T-helper 9 cell (primary cell): ENCODE measurements at places on chromosomes 12 and 14.
A peak's percentile ranks its signal among the peaks of the same experiment; 100 is the strongest.

DNA sequence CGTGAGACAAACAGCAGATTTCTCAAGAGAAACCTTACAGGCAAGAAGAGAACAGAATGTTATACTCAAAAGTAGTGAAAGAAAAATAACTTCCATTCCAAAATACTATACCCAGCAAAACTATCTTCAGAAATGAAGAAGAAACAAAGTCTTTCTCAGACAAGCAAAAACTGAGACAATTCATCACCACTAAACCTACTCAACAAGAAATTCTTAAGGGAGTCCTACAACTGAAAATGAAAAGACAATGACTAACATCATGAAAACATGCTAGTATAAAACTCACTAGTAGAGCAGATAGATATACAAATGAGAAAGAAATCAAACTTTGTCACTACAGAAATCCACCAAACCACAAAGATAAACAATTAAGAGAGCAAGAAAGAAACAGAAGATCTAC is 106.5 kb downstream of the CEP83 start:
- DNase-seq, result no peak

DNA sequence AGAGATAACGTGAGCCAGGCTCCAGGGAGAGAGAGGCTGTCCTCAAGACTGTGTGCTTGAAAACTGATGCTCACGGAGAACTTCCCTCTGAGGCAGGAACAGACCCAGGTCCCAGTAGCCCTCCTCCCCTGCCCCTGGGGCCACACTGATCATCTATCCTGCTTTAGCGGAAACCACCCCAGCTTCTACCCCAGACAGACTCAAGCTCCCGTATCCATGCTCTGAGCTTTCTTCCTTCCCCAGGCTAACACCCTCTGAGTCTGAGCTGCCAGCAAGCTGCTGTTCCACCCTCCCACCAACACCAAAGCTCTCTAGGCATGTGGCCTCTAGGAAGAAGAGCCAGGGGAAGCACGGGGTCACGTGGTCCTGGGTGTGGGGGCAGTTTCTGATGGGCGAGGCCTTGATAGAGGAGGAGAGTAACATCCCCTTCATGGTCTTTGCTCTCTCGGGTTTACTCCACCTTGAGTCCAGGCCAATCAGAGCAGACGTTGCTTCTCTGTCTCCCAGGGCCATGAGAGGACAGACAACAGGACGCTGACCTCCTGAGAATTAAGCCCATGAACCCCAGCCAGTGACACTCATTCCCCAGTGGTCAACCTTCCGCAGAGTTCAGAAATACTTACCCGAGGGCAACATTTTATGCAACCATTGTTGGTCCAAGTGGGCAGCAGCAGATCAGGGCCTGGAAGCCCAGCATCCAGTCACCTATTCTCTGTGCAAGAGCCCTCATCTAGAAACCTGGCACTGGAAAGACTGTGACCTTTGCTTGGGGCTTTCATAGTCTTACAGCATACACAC is 1.4 kb downstream of the PCK2 start:
- DNase-seq, result no peak

DNA sequence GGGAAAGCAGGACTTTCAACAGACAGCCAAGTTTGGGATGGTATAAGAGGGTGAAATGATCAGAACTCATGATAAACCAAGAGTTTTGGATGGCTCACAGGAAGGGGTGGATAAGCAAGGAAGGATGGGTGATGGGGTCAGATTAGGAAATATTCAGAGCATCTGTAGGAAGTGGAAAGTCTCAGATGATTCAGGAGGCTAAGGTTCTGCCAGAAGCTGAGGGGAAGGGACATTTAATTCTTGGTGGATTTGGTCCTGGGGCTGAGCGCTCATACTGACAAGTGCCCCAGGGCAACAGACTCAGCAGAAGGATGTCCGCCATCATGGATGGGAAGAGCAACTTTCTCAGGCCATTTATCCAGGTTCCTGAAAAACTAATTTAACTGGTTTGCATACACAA is 28.4 kb upstream of the BDKRB2 start:
- DNase-seq, result no peak

DNA sequence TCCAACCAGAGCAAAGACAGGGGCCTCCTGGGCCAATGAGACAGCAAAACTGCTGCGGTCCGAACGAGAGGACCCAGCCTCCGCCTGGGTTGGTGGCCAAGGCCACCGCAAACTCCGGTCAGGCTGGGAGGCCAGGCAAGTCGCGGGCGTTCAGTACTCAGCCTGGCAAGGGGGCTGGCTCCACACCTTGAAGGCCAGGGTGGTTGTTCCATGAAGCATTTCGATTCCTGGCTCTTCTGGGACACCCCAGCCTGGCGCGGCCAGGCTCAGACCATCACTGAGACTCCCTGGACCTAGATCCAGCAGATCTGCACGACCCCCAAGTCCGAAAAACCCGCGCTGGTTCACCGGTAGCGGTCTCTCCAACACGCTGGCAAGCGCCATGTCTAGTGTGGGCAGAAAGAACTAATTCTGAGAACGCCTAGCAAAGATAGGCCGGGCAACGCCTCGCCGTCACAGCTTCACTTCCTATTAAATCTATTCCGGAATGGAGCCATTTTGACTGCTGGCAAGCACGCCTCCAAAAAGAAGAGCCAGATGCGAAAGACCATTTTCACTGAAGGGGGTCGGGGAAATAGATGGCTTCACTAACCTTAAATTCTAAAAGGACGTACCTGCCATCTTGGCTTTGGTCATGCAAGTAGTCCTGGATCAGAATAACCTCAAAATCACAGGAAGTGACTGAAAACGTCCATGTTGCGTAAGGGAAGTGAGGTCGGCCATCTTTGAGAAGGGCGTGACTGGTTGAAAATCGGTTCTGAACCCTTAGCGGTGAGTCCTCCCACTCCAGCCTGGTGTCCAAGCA is at the start of gene PSMB5:
Gene PSMB5, minus strand, starts transcription at position 403 of the 805 bp plus-strand sequence. Its CDS starts 19 bp downstream, at position 384.
- peak; percentile 70 for DNase-seq
